ENCODE measurements at places on chromosomes 16 and 17.

DNA sequence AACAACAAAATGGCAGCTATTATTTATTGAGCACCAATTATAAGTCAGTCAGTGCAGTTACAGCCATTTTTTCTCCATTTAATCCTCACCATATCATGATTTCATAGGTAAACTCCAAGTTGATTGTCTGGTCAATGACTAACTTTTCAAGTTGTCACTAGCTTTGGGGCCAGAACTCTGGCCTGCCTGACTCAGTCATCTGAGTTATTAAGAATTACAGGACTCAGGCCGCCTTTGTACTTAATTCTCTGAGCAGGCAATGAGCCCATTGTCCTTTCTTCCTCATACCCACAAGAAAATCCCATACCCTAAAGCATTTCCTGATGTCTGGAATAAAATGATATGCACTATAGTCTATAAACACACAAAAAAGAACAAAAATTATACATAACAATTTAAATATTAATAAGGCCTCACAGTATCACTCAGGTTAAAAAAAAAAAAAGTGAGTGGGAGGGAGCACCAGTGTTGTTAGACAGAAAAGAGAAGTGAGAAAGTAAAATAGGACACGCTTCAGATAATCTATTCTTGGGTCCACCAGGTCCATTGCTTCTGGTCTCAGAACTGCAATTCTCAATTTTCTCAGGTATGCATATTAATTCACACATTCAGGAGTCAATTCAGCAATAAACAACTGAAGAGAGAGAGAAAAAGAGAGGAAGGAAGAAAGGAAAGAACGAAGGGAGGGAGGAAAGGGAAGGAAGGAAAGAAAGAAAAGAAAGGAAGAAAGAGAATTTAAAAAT is 70.2 kb downstream of the SPAG9 start:
- DNase-seq, result no peak

- DNase-seq, result no peak
Measured at GRCh38 chr16:57367116-57367752, 5.1 kb upstream of the CX3CL1 start.

- no peak for DNase-seq
Measured at GRCh38 chr17:327971-328370, 24.6 kb downstream of the RPH3AL start.

- DNase-seq, result peak; percentile 12
Measured at GRCh38 chr17:61285526-61286320, 113.9 kb upstream of the TBX2 start.

DNA sequence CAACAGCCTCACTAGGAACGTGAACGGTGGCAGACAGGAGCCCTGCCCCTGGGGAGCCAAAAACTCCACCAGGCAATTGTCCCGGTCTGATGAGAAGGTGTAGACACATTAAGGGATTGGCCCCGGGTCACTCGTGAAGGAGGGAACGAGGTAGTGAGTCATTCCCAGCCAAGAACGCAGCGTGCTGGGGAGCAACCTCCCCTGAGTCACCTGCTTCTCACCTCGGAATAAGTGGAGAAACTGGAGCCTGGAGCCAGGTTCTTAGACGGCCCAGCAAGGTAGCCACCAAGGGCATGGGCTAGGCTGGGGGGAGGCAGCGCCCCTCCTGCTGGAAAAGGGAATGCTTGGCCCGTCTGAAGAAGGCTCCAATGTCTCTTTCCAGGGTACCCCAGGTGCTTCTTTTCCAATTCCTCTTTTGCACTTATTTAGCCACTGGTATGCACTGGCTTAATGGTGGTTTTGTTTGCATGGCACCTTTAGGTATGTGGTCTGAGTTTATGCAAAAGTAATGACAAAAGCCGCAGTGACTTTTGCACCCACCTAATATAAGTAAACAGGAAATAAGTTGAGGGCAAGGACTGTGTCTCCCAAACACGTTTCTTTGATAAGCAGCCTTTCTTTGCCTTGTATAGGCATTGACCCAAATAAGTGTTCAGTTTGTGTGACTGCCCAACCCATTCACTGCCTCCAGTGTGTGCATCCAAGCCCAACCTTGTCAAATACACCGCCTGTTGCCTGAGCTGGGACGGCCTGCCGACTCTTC is 1.8 kb upstream of the HELZ start:
- DNase-seq, result peak; percentile 42

DNA sequence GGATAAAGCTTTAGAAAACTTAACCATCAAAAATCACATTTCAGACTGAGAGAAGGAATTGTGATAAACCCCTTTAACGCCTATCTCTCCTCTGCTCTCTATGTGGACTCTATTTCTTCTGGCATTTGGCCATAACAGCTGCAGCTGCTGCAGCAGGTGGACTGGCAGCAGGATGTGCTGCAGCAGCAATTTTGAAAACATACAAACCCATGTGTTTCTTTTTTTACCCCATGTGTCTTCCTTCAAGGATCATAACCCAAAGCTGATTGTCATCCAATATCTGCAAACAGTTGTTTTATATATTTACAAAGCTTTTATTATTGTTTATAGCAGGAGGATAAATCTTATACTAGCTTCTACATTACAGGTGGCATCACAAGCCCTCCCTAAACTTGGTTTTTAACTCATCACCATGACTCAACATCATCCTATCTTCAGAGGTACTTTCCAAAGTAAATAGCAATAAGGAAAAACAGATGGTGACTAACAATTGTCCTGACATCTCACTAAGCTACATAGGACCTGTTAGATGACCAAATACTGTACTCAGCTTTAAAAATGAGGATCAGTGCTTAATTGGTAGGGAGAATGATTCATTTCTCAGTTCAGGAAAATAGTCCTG is 14.5 kb upstream of the KRTAP9-2 start:
- DNase-seq, result peak; percentile 5

- no peak for DNase-seq
Measured at GRCh38 chr17:47239967-47240651, 13.5 kb upstream of the ITGB3 start.

DNA sequence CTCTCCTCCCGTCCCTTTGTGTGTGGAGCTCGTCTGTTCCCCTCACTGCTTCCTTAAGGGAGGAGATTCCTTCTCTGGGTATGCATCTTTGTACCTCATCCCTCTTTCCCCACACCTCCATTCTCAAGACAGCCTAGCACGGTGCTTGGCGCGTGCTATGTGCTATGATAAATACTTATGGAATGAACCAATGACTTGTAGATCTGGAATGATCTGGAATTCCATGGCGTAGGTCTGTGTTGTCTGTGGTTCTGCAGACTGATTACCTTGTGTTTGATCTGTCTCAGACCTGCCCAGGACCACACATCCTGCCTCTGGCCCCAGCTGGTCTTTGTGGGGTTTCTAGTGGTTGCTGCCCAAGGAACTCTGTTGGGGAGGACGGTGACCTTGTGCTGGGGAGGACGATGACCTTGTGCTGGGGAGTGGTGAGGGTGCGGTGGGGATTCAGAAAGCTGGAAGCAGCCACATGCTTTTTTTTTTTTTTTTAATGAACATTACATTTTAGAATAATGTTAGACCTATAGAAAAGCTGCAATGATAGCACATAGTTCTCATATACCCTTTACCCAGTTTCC is 33.5 kb upstream of the ETV4 start:
- DNase-seq, result no peak

- no peak for DNase-seq
Measured at GRCh38 chr16:2475413-2476344, 752 bp downstream of the TBC1D24 start.

GRCh38 chr16:13036600-13036999 is 135.2 kb downstream of the SHISA9 start:
- DNase-seq, result peak; percentile 6

DNA sequence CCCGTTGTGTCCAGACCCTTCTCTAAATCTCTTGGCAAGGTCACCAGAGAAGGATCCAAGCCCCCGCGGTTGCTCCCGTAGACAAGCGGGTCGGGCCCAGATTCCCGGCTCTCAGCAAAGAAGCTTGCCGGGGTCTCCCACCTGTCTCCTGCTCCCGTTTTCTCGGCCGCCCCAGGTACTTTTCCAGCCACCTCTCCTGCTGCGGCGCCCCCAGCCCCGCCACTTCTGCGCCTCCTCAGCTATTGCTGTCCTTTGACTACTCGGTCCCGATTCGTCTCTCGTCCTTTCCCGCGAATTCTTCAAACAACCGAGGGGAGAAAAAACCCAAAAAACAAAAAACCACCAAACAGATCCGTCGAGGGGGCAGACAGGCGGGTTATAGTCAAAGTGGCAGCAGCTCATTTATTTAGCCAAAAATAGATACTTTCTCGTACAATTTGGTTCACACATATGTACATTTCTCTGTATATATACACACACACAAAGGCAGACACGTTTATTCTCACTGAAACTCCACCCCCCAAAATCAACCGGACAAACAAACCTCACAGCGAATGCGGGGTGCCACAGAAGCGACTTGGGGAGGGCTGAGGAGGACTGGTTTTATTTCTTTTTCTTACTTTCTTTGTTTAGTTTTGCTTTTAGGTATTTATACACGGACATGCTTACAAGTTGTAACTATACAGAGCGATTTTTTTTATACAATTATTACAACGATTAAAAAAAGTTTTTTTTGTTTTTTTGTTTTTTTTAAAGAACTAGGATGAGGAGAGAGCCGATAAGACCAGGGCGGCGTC is 3.5 kb downstream of the IRX3 start:
- DNase-seq, result no peak

DNA sequence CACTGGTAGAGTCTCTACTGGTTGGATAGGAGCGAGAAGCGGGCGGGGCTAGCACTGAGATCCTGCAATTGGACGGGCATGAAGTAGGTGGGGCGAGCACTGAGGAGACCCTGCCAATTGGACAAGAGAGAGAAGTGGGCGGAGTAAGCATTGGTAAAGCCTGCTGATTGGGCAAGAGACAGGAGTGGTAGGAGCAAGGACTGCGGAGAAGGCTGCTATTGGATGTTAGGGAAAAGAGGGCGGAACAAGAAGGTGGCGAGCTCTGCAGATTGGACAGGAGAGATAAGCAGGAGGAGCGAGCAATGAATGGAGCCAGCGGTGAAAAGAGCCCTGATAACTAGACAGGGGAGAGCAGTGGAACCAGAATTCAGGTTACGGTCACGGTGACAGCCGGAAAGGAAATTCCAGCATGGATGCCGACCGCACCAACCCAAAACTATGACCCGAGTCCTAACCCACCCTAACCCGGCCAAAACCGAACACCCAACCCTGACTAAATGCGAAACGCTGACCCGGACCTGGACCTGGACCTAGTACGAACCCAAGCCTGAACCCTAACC is 4.8 kb downstream of the SCGB1C2 start:
- DNase-seq, result peak; percentile 24

- no peak for DNase-seq
Measured at GRCh38 chr17:2061441-2061958, 6.6 kb downstream of the HIC1 start.

GRCh38 chr17:33901085-33901484 is 354.0 kb upstream of the CCL2 start:
- no peak for DNase-seq

DNA sequence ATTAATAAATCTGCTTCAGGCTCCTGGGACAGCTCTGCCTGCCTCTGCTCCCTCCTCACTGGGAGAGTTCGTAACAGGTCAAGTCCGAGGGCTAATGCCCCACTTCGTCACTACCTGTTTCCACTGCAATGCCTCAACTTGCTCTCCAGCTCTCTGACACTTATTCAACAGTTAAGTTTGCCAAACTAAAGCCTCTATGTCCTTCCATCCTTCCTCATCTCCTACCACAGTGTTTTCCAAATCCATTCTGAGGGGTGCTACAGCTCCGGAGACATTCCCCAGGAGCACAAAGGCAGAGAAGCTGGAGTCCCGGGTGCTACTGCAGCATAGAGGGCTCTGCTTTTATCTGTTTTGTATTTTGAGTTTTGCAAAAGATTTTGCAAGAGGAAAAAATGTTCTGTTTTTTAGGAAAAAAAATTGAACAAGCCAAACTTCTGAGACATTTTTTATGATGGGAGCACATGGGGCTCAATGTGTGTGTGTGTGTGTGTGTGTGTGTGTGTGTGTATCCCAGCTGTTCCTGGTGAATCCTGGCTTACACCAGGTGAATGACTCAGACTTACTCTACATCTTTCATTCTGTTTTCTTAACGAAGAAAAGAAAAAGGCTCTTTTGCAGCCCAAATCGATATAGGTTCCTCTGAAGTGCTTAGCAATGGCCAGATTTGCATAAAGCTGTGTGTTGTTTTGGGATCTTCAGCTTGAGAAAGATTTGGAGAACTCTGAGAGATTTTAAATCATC is 46.1 kb upstream of the MYOCD start:
- no peak for DNase-seq

- DNase-seq, result no peak
Measured at GRCh38 chr17:81121841-81122733, 43.2 kb upstream of the PVALEF start.

- DNase-seq, result no peak
Measured at GRCh38 chr17:77737442-77738265, 220.8 kb upstream of the TNRC6C start.
